ENCODE measurements at places on chromosomes 7 and 10.
A peak's percentile ranks its signal among the peaks of the same experiment; 100 is the strongest.

DNA sequence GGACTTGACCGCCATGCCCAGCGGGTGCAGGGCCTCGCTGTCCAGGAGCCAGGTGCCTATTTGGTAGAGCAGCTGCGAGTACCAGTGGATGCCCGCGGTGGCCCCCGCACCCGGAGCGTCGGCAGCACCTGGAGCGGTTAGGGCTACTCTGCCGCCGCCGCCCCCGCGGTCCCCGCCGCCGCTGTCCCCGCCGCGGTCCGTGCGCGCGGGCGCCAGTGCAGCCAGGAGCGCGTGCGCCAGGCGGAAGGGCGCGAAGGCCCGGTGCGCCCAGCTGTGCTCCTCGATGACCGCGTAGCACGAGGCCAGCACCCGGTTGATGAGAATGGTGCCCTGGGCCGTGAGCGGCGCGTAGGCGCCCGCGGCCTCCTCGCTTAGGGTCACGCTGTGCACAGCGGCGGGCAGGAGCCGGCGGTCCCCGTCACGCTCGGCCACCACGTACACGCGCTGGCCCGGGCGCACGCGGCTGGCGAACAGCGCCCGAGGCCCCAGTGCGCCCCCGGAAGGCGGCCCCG lies 9.3 kb downstream of the SHH start:
- DNase-seq, result no peak

- no peak for DNase-seq
These were observed 3.1 kb downstream of the ASB15 start for GRCh38 chr7:123604739-123605138.

DNA sequence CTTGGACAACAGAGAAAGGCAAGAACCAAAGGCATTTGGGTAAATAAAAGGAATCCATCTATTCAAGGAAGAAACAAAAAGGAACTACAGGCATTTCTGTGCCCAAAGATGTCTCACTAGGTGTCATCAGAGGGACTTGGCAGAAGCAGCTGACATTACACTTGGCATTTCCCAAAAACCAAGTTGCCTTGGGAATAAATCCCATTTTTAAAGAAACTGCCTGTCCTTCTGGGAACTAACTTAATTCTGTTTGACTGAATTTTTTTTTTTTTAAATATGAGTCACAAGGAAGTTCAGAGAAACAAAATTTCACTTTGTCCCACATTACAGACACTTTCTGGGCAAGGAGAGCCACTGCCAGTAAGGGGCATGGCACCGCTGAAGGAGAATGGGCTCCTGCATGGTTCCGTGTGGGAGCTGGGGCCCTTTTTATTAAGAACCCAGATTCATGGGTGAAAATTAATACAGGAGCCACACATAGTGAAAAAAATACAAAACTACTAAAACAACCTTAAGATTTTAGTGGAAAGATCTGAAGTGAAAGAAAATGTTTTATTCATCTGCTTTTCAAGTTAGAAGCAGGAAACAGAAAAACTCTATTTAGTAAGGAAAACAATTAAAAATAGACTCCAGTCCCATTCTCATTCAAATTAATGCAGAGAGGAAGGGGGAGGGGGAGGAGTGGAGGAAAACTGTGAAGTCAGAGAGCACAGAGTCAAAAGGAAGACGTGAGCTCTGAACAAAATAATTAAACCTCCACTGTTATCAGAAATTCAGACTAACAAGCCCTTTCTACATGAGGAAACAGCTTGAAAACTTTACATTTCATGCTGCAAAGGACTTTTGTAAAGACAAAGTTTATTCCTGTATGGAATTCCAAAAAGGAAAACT lies 118.4 kb upstream of the PDLIM1 start:
- DNase-seq, result no peak

DNA sequence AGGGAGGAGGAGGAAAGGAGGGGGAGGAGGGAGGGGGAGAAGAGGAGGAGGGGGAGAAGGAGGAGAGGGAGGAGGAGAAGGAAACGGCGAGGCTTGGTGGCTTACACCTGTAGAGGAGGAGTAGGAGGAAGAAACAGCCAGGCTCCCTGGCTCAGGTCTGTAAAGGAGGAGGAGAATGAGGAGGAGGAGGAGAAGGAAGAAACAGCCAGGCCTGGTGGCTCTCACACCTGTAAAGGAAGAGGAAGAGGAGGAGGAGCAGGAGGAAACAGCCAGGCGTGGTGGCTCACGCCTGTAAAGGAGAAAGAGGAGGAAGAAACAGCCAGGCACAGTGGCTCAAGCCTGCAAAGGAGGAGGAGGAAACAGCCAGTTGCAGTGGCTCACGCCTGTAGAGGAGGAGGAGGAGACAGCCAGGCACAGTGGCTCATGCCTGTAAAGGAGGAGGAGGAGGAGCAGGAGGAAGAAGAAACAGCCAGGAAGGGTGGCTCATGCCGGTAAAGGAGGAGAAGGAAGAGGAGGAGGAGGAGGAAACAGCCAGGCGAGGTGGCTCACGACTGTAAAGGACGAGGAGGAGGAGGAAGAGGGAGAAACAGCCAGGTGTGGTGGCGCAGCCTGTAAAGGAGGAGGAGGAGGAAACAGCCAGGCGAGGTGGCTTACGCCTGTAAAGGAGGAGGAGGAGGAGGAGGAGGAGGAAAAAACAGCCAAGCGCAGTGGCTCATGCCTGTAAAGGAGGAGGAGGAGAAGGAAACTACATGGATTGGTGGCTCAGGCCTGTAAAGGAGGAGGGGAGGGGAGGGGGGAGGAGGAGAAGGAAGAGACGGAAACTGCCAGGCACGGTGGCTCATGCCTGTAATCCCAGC lies 14.9 kb upstream of the CRCP start:
- peak; percentile 86 for DNase-seq

GRCh38 chr10:92381543-92381954 lies 90.6 kb downstream of the MARCHF5 start:
- DNase-seq, result no peak
